Thyroid gland (tissue), 4 donors: ENCODE measurements at places on chromosomes 13 and 19. TPM values are rescaled to one million over a fixed set of nuclear protein-coding genes. Genes with fewer than 3 reads are reported as not detected.

DNA sequence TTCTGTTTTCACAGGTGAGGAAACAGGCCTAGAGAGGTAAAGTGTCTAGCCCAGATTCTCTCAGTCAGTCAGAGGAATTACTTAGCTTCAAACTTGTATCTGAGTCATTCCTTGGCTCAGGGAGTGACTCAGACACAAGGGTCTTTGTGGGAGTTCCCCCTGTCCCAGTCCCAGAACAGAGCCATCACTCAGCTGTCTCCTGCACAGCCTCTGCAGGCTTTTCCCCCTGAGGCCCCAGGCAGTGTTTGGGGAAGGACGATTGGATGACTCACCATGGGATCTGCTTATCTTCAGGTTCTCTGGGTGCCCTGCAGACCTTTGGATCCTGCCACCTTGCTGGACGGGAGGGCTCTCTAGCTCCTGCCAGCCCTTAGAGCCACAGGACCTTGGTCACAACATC, 13.2 kb downstream of the ZNF793 start:
- no peak for DNase-seq

DNA sequence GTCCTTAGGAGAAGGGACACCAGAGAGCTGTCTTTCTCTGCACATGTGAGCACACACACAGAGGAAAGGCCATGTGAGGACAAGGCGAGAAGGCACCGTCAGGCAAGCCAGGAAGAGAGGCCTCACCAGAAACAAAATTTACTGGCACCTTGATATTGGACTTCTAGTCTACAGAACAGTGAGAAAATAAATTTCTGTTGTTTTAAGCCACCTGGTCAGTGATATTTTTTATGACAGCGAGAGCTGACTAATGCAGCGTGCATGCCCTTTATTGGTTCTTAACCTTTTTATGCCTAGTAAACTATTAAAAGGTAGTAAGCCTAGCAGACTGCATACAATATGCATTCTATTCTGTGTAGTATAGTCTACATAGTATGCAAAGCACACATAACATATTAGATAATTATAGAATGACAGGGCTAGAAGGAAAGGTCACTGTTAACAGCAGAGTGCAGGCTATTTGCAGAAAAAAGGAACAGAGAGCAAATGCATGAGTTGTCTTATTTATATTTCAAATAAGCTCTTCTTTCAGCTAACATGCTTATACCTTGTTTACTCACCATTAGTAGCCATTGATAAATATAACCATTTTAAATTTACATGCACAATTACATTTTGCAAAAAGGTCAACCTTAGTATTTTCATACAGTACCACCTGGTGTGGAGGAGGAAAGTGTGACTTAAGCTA, 25.2 kb upstream of the KATNAL1 start:
- no peak for DNase-seq

DNA sequence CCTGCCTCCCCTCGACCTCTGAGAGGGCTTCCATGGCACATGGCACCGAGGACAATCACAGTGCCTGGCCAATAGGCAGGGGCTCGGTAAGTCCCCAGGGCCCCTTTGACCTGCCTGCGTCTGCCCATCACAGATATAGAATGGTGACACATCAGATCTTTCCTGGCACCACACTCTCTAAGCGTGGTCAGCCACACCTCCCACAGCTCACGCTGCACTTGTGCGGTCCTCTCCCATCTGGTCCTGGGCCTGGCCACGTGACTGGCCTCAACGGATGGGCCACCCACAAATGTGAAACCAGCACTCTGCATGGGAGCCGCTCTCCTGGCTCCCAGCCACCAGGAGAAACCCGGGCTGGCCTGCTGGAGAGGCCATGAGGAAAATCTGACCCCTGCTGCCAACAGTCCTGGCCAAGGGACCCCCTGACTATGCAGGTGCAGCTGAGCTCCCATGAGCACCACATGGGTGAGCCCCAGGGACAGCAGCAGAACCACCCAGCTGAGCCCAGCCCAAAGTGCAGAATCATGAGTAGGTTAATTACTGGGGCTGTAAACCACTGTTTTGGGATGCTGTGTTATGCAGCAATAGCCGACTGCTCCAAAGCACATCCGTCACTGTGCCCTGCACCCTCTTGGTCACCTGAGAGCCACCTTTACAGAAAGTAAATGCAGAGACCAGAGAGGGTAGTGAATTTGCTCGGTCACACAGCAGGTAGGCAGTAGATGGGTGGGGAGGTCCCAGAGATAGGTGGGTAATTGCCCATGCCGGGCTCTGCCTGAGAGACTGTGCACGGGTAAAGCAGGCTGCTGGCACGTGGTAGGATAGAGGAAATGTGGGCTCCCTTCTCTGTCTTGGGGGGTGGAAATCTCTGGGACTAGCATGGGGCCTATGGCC, 9.7 kb upstream of the MEF2B start:
- no peak for DNase-seq

- no peak for DNase-seq
These were observed 7.6 kb downstream of the TMEM160 start for GRCh38 chr19:47040869-47041268.

GRCh38 chr19:3028305-3029064, 595 bp downstream of the TLE2 start:
- peak; percentile 59 for DNase-seq

Gene CCDC70
- total RNA-seq = not detected

DNA sequence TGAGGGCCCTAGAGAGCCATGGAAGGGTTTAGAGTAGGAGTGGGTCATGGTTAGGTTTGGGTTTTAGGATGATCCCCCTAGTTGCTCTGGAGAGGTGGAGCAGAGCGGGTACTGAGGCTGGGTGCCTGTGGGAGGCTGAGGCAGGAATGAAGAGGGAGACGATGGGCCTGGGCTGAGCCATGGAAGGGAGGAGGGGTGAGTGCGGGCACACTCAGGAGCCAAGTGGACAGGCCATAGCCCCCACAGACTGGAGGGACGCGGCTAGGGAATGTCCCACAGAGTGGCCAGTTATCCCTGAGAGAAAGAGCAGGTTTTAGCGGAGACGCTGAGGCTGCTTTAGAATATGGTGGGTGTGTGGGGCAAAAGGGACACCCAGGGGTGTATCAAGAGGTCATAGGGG, 6.0 kb upstream of the CATSPERG start:
- DNase-seq = no peak

Gene THSD8
- not detected for total RNA-seq

DNA sequence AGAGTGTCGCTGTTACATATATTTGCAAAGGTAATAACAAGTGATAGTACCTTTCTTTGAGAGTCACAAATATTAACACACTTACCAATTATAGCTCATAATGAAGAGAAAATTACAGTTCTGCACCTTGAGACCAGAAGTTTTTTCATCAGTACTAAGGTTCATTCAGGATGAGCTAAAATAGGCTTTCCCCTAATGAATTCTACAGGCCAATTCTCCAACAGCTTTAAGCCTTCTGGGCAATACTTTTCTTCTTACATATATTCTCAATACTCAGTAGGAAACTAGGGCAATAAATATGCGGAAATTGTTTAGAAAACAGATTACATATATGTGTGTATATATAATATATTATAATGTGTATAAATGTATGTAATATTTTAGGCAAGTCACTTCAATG, 2672.8 kb upstream of the PCDH20 start:
- no peak for DNase-seq

GRCh38 chr19:58559275-58560006, 1.0 kb upstream of the UBE2M start:
- peak; percentile 94 for DNase-seq

DNA sequence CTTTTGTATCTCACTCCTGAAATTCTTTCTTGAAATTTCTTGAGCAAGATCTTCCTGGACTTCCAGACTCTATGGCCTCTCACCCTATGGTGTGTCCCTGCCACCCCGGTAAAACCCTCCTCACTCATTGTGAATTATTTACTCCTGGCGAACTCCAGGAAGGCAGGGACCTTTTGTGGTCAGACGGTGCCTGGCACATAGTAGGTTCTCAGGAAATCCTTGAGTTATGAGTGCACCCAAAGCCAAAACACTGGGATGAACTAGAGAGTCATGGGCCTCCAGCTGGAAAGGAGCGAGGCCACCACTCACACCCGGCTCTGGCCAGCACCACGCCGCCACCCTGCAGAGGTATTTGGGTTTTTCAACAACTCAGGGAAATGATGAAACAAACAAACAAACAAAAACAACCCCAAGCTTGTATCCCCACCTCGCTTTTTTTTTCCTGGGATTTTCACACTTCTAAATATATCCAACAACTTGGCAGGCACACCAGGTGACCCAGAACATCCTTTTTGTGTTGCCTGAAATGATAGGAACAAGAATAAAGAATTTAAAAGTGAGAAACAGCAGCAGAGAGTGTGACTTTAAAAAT, 11.2 kb downstream of the HPN start:
- no peak for DNase-seq

- no peak for DNase-seq
These were observed 30.6 kb downstream of the NLRP13 start for GRCh38 chr19:55901369-55902079.

Gene DNAAF3
- 3.3 TPM for total RNA-seq

- peak; percentile 33 for DNase-seq
These were observed 15.2 kb upstream of the TLE6 start for GRCh38 chr19:2962018-2962670.

GRCh38 chr13:107373551-107373950, 805.6 kb upstream of the ARGLU1 start:
- DNase-seq = no peak

- DNase-seq = no peak
These were observed 76.3 kb upstream of the TRPC4 start for GRCh38 chr13:37945651-37946575.

DNA sequence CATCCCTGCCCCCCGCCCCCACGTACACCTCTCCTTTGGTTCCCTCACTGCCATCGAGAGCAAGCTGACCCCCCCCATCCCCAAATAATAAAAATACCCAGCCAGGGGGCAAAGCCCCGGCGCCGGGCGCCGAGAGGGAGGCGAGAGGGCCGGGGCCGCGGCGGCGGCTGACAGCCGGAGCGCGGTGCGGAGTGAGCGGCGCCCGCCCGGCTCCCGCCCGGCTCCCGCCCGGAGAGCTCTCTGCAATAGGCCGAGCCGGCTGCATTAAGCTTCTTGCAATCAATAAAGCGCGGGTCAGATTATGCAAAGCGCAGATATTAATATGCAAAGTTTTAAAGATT, 40.9 kb downstream of the DEDD2 start:
- no peak for DNase-seq

DNA sequence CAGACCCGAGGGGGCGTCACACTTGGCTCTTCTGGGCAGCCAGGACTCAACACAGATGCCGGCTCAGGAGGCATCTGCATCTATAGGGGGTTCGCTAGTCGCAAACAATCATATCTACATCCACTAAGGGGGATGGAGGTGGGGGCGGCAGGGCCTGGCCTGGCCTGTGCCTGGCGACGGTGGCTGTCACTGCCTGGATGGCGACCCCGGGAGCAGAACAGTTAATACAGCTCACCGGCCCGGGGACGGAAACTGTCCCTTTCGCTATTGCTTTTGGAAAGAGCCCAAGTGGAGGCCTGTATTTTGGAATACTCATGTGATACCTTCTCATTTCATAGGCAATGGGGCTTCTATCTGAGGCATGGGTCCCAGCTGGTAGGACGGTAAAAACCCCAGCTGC, 17.7 kb downstream of the SGTA start:
- DNase-seq = no peak

DNA sequence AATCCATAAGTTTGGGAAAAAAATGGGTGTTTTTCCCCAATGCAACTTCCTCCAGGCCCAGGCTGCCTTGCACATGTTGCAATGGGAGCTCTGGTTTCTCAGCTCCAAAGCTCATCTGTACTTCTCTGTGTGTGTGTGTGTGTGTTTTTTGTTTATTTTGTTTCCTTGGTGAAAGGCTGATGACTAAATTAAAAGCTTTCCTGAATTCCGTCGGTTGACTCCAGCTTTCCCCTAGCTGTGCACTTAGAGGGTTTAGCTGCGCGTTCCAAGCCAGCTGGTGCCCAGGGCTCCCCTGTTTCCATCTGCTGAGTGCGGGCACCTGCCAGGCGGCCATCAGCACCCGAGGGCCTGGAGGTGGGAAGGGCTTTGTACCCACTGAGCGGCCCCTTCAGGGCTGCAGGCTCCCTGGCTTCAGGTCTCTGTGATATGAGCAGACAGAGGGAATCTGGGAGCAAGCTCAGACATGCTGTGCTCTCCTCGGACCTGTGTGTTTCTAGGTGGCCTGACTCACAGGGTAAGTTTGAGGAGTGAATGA, 129.1 kb upstream of the SOX1 start:
- DNase-seq = no peak

DNA sequence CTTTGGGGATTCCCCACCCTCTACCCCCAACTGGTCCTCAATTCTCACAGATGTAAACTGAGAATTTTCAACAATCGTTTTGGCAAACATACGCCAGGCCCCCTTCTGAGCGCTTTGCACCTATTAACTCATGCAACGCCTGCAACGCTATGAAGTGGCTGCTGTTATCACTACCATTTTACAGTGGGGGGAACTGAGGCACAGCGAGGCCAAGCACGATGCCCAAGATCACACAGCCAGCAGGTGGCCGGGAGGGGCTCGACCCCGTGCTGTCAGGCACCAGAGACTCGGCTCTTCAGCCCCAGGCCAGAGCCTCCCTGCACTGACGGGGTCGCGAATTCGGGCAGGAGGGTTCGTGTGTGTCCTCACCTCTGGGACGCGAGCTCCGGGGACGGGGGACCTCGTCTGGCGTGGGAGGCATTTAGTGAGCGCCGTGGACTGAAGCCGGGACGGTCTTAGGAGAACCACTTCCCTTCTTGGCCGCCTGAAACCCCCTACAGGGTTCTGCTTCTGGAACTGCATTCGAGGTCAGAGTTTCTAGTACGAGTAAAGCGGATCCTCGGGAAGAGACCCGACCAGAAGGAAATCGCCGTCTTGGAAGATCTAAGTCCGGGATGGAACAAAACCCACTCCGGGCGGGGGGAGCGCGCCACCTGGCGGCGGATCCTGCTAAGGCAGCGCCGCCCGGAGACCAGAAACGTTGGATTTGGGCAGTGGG, 21.0 kb downstream of the ZNF114 start:
- DNase-seq = peak; percentile 90

Gene TTC9B
- total RNA-seq = not detected

GRCh38 chr13:39766464-39767158, 111.1 kb downstream of the COG6 start:
- no peak for DNase-seq

Gene KLK15
- 1.8 TPM for total RNA-seq

Gene TEX26
- not detected for total RNA-seq

Gene CHST8
- total RNA-seq = 2.6 TPM

Gene SHKBP1
- total RNA-seq = 45.5 TPM
